ENCODE measurements at places on chromosomes 16 and 17.

DNA sequence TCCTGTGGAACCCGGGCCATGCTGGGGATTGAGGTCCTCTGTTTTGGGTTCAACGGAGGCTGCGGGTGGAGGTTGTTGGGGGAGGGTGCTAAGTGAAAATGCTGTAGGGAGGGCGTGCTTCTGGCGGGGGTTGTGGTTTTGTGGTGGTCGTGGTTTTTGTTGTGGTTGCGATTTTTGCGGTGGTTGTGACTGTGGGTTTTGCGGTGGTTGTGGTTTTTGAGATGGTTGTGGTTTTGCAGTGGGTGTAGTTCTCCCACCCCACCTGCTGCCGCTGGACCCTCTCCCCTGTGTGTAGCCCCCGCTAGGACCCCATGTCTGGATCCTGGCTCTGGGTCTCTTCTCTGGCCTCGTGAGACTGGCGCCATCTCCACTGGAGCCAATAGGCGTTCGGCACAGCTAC, 4.9 kb upstream of the SSTR5 start:
- DNase-seq: no peak

DNA sequence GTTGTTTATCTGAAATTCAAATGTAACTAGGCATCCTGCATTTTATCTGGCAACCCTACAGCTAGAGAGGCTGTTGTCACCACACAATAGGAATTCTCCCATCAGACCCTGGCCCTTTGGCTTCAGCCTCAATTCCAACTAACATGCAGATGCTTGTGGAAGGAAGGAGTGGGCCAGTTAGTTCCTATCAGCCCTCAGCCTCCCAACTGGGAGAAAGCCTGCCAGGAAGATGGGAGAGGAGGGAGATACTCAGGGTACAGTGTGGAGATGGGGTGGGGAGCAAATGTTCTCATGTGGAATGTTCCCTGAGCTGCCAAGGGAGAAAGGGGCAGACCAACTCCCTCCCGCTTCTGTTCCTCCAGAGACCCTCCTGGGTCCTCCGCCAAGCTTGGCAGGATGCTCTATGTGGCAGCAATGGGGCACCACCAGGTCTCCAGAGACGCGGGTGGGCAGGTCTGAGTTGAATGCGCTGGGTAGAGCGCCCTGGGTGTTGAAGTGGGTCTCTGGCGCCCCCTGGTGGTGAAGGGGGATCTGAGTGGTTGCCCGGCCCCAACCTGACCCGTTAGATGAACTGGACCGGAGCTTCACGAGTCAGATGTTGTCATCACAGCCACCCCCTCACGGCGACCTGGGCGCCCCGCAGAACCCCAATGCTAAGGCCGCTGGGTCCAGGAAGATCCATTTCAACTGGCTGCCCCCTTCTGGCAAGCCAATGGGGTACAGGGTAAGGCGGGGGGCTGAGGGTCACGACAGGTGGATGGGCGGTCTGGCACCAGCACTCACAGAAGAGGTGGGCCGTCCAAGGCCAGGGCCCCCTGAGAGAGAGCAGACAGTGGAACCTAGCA, 15.2 kb downstream of the GALK1 start:
- peak; percentile 89 for DNase-seq

GRCh38 chr17:17345294-17345597, 42.1 kb downstream of the NT5M start:
- no peak for DNase-seq

- no peak for DNase-seq
Measured at GRCh38 chr16:12685806-12686205, 117.9 kb downstream of the CPPED1 start.

GRCh38 chr16:52592778-52593177, 45.8 kb upstream of the TOX3 start:
- no peak for DNase-seq

- no peak for DNase-seq
Measured at GRCh38 chr17:81341516-81342268, 46.6 kb upstream of the SLC38A10 start.

DNA sequence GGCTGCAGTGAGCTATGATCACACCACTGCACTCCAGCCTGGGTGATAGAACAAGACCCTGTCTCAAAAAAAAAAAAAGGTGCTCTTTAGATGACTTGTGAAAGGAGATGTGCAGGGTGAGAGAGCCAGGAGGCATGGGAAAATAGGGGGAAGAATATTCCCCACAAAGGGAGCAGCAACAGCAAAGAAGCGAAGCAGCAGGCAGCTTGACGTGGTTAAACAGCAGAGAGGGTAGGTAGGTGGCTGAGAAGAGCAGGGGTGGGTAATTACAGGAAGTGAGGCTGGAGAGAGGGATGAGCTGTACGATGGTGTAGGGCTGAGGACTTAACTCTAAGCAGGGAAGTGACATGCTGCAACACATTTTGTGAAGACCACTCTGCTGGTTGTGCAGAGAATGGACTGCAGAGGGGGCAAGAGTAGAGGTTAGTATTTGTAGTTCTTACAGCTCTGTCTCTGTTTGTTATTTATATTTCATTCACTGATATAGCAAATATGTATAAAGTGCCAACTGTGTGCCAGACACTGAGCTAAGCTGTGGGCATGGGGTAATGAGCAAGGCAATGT, 1.6 kb downstream of the HEATR3 start:
- no peak for DNase-seq

- no peak for DNase-seq
Measured at GRCh38 chr17:68777243-68777855, 176.2 kb upstream of the FAM20A start.

- DNase-seq: no peak
Measured at GRCh38 chr16:74586948-74587347, 20.0 kb downstream of the GLG1 start.

DNA sequence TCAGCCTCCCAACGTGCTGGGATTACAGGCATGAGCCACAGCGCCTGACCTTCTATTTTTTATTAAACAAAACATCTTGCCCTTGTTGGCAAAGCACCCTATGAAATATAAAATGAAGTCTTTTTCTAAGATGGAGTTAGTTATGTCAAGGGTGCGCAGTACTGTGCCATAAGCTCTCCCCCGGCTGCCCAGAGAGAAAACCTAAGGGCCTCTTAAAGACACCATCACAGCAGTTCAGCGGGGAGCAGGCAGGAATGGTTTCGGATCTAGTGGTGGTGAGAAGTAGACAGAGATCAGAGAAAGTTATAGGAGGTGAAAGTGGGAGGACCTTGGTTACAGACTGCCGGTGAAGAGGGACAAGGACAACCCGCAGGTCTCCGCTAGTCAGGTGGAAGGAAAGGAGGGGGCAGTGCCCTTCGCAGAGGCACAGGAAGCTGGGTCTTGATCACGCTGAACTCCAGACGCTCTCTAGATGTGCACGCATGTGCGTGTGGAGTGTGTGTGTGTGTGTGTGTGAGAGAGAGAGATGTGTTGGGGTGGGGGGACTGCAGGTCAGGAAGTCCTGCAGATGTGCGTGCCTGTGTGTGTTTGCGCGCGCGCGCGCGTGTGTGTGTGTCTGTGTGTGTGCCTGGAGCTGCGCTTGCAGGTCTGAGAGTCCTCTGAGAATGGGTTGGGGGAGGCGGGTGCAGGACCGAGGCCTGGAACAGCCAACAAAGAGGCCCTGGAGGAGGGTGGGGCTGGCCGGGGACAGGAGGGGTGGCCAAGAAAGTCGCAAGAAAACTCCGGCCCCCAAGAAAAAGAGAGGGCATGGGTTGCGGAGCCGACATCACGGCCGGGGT, 748 bp upstream of the CMTM3 start:
- DNase-seq: peak; percentile 38

DNA sequence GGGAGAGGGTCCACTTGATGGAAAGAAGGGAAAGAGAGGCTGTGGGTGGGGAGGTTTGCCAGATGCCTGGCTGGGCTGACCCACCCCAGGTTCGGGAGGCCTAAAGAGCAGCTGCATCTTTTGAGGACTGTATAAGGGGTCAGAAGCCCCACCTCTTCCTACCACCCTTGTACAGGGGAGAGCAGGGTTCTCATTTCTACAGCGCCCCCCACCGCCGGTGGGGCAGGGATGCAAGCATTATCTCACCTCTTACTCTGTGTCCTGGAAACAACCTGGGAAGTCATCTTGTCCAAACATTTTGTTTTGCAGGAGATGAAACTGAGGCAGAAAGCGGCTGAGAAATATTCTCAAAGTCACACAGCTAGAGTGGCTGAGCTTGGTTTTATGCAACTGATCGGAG, 22.5 kb upstream of the CCDC182 start:
- no peak for DNase-seq

DNA sequence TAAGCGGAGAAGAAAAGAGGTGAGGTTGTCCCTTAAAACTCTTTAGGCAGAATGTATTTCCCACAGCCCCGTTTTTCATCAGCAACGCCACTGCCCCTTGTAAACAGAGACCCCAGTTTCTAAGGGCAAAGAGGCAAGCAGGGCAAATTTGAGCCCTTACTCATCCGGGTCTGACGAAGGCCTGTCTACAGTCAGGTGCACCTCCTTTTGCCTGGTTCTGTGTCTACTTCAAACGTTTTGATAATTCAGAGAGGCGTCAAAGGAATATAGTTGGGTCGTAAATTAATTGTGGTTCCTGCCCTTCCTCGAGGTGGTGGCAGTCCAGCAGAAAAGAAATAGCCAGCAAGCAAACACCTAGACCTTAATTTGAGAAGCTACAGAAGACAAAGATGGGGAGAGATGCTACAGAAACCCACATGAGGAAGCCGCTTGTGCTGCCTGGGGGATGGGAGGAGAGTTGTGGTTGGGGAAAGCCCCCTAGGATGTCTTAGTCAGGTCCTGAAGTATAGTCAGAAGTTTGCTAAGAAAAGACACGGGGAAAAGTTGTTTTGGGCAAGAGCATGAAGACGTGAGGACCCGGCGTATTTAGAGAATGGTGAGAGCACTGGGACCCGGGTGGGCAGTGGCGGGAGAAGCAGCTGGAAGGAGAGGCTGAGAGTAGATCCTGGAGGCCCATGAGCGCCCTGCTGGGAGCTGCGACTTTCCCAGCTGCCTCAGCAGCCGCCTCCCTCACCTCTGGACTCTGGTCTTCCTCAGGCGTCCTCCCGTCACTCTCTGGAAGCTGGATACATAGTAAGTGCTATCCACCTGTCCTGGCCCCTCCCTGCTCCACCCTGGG, 2.4 kb downstream of the FBRS start:
- no peak for DNase-seq

GRCh38 chr17:78709119-78709681, 72.9 kb downstream of the CYTH1 start:
- DNase-seq: no peak

DNA sequence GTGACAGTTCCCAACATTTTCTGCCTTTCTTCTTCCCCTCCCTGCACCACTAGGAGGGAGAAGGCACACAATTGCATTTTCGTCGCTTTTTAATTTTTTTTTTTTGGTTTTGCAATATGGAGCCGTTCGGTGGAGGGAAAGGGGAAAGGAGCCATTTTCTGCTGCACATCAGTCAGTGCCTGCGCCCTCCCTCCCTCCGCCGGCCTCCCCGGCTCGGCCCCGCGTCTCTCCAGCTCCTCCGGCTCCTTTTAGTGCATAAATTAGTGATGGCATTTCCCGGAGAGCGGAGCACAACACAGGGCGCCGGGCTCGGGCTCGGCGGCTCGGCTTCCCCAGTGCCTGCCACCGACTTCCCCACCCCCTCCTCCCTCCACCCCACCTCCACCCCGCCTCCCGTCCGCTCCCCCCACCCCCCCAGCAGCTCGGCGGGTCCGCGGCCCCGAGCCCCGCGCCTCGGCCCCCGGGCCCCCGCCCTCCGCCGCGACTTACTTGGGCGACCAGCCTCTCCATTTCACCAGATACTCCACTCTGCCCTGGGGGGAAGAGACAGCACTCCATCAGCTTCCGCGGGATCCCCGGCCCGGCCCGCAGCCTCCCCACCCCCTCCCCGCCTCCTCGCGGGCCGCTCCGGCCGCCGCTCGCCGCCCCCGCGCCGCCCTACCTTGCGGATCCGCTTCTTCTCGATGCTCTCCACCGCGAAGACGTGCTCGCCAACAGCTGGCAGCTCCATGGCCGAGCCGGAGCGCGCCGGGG, 542 bp downstream of the CBX4 start:
- no peak for DNase-seq

GRCh38 chr16:68722119-68723024, 14.7 kb upstream of the CDH1 start:
- no peak for DNase-seq

- peak; percentile 49 for DNase-seq
Measured at GRCh38 chr16:81521141-81521626, 76.6 kb downstream of the CMIP start.

GRCh38 chr17:5785867-5786509, 201.7 kb upstream of the NLRP1 start:
- DNase-seq: no peak

All from stimulated activated CD8-positive, alpha-beta memory T cell treated with anti-CD3 and anti-CD28 coated beads, Interleukin-4, amount 100 ng/mL, for 4 hours (primary cell).